ENCODE measurements at places on chromosomes 3 and 15.
A peak's percentile ranks its signal among the peaks of the same experiment; 100 is the strongest.

- no peak for DNase-seq
Measured at GRCh38 chr3:183475016-183475763, 46.8 kb upstream of the MCF2L2 start.

DNA sequence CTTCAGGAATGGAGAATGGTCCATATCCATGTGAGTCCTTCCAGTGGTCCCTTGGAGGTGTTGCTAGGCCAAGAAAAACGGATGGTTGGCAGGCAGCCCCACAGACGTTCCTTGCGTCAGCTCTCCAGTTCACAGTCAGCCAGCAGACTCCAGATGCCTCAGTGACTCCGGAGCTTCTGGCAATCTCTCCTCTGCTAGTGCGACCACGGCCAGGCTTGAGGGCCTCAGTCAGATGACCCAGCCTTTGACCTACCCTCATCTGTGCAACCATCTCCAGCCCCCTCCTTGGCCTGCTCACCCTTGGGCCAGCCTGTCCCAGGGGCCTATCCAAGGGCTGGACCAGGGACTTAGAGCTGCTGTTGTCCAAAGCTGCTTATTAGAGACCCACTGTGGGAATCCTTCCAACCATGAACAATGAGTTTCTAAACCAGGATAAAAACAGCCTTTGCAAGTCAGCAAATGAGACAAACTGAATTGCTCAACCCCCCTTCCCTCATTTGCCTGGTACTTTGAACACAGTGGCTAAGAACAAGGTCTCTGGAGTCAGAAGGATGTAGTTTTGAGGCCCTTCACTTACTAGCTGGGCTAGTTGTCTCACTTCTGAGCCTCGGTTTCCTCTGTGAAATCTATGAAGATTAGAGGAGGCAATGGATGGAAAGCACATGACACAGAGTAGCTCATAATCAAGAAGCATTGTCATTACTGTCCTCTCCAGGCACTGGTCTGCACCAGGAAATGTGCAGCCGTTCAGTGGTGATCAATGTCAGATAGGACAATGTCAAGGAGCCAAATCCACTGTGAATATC, 44.8 kb downstream of the ANP32A start:
- DNase-seq = no peak

- peak; percentile 68 for DNase-seq
Measured at GRCh38 chr3:50604628-50605588, 6.7 kb downstream of the CISH start.

- no peak for DNase-seq
Measured at GRCh38 chr3:64459711-64460110, 228.1 kb downstream of the ADAMTS9 start.

DNA sequence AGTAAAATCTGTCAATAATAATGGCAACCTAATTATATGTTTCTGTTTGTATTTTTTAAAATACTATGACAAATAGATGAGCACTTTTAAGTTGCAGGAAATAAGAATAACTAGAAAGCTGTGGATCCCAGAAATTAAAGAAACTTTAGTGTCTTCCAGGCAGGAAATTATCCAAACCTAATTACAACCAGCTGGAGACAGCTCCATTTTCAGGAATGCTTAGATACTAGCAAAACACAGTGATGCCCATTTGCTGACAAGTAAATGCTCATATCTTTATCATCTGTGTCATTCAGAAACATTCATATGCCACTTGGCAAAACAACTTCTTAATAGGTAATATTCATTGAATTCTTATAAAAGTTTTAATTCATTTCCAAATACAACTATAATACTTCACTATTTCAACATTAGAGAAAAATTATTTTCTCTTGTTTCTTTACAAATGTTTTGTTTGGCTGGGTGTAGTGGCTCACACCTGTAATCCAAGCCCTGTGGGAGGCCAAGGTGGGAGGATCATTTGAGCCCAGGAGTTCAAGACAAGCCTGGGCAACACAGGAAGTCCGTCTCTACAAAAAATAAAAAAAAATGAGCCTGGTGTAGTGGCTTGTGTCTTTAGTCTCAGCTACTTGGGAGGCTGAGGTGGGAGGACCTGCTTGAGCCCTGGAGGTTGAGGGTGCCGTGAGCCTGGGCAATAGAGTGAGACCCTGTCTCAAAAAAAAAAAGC, 169.1 kb upstream of the TSPAN3 start:
- no peak for DNase-seq

- no peak for DNase-seq
Measured at GRCh38 chr3:127849368-127849767, 27.1 kb upstream of the MGLL start.

DNA sequence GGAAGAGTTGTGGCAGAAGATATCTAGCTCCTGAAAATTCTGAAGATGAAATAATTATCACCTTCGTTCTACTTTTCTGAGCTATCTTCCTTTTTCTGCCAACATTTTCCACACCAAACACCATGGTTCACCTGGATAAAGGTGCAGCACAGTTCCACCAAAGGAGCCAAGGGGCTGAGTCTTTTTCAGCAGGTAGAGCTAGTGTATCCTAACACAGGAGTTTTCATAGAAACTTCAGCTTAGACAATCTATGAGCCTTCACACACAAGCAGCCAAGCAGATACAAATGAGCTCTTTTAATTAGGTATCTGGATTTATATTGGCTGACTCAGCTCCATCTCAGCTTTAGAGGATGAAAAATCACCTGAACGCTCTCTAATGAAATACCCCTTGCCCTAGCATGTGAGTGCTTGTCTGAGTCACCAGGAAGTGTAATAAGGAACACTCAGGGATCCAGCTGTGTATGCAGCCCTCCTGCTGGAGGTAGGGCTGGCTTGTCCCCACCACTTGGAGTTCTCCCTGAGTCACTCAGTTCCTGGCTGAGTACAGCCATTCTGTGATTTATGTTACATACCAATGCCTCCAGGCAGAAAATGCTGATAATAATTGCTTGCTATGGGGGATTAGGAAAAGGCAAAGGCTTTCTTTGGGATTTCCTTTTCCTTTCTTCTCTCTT, 385.7 kb downstream of the LSAMP start:
- no peak for DNase-seq

GRCh38 chr3:24433838-24434591, 60.6 kb downstream of the THRB start:
- no peak for DNase-seq

- DNase-seq = no peak
Measured at GRCh38 chr3:62378311-62378789, 5.0 kb upstream of the FEZF2 start.

- DNase-seq = no peak
Measured at GRCh38 chr3:171396048-171396447, 64.2 kb downstream of the TNIK start.

- DNase-seq = no peak
Measured at GRCh38 chr3:197728487-197728886, 8.2 kb downstream of the RUBCN start.

DNA sequence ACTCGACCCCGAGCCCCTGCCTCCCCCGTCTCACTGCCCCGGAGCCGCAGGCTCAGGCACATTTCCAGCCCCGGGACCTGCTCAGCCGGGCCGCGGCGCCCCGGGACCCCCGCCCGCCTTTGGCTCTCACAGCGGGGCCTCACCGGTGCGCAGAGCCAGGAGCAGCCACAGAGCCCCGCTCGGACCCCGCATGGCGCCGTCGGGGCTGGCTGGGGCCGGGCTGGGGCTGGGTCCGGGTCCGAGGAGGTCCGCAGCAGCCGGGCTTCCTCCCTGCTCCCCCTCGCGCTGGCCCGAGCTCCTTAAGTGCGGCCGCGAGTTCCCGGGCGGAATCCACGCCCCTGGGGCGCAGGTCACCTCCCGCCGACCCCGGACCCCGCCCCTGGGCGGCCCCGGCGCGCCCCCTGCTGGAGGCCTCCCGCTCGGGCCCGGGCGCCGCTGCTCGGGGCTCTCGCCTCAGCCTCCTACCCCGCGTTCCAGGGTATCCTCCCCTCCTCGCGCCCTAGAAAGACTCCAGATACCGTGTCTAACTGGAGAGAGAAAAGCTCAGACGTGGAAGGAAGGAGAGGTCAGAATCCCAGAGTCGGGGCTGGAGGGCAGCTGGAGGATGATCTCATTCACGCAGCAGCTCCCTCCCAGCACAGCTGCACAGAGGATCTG, at the start of gene MELTF:
TSS of gene MELTF (minus strand) at position 307 of the 657 bp plus-strand sequence. CDS start at position 192, 115 bp downstream.
- peak; percentile 95 for DNase-seq

DNA sequence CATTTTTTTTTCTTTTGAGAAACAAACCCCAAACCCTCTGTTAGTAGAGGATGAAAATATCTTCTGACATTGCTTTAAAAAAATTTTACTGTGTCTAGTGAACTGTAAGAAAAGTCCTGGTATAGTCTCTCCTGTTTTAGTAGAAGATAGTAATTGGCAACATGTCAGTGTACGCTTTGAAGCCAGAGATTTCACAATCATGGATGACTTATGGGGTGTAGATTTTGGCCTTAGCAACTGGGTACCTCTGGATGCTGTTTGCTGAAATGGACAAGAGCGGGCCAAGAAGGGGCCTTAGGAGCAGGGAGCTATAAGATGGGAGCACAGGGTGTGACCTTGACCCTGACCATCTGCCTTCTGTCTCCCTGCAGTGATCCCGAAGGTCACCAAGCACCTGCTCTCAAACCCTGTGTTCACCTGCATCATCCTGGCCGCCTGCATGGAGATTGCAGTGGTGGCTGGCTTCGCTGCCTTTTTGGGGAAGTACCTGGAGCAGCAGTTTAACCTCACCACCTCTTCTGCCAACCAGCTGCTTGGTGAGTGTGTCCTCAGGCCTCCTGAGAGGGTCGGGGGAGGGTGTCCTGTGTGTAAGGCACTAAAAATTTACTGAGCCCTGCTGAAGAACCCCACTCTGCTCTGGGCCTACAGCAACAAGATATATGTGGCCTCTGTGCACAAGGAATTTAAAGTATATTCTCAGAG, 266.7 kb downstream of the SLCO3A1 start:
- no peak for DNase-seq

DNA sequence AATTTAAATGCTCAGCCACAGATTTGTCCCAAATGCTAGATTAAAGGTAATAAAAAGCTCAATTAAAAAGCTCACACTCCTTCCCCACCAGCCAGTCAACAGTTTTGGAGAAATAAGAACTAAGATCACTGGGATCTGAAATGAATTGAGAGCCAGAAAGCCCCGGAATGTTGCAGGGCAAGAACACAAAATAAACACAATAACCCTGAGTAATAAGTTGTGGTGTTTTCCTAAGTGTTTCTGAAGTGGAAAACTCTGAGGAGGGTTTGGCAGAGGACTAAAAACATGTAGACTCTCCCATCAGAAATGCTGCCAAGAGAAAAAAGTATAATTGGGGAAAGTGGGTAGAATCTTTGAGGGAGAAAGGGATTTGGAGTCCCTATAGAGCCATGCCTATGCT, 127.8 kb downstream of the ABI3BP start:
- no peak for DNase-seq

DNA sequence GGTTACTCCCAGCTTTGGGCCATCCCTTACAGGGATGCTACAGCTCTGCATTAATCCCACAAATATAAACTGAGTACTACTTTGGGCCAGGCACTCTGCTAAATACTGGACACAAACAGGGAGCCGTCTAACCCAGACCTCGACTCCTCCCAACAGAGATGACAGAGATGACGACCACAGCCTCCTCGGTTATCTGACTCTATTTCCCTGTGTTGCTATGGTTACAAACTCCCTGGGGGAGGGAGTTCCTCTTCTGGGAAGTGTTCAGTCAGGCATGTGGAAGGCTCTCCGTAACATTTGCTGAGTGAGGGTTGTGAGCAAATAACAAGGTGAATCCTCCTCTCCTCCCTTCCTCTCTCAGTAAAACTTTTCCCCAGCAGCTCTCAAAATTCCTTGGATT, 6.7 kb upstream of the CMTM7 start:
- DNase-seq = no peak

Data from activated CD4-positive, alpha-beta T cell treated with anti-CD3 and anti-CD28 coated beads, Interleukin-2, amount 10 ng/mL, durations not matched to agents 24 days and 14 days (primary cell).